ENCODE measurements at places on chromosomes 7 and 10.

- no peak for DNase-seq
Observed at GRCh38 chr7:18574235-18574540, 78.6 kb downstream of the HDAC9 start.

- no peak for DNase-seq
Observed at GRCh38 chr7:116629051-116629463, 42.9 kb upstream of the MET start.

- no peak for DNase-seq
Observed at GRCh38 chr7:36217961-36218284, 64.9 kb downstream of the EEPD1 start.

- DNase-seq, result no peak
Observed at GRCh38 chr7:124489082-124489819, 276.3 kb downstream of the GPR37 start.

DNA sequence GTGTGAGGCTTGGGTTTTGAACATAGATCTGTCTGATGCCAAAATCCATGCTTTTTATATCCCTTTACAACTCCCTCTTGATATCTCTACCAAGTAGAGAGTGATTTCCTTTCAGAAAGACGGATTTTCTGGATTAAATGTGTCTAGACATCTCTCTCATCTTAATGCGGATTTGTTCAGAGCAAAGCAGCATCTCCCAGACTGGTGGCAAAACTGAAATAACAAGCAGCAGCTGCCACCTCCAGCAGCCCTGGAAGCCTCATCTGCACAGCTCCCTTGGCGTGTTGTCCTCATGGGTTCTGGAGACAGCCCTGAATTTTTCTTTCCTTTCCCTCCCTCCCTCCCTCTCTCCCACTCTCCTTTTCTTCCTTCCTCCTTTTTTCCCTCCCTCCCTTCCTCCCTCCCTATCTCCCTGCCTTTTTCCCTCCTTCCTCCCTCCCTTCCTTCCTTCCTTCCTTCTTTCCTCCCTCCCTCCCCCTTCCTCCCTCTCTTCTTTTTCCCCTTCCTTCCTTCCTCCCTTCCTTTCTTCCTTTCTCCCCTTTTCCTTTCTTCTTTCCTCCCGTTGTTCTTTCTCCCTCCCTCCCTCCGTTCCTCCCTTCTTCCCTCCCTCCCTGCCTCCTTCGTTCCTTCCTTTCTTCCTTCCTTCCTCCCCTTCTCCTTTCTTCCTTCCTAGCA is 639.9 kb downstream of the TYW1 start:
- DNase-seq, result no peak

- DNase-seq, result no peak
Observed at GRCh38 chr10:132974886-132975830, 32.8 kb upstream of the CFAP46 start.

- no peak for DNase-seq
Observed at GRCh38 chr10:66747451-66747850, 178.4 kb upstream of the LRRTM3 start.

- no peak for DNase-seq
Observed at GRCh38 chr10:78952030-78952429, 116.7 kb upstream of the ZMIZ1 start.
